ENCODE measurements at places on chromosomes 7 and 10. TPM values are rescaled to one million over a fixed set of nuclear protein-coding genes. Genes with fewer than 3 reads are reported as not detected.

Gene CABCOCO1
- not detected for total RNA-seq

Gene TCERG1L
- total RNA-seq, result not detected

Gene LIPK
- total RNA-seq, result not detected

Gene AOAH
- total RNA-seq, result not detected

Gene CFTR
- not detected for total RNA-seq

Gene ITGA8
- 0.02 TPM for total RNA-seq

Gene EBF3
- total RNA-seq, result 0.20 TPM

Gene SPDYE6
- total RNA-seq, result not detected

Gene ZNF716
- total RNA-seq, result not detected

Gene ZNF503
- total RNA-seq, result 9.9 TPM

Gene NODAL
- not detected for total RNA-seq

Gene ZSCAN25
- total RNA-seq, result 9.7 TPM

Gene ACTL6B
- not detected for total RNA-seq

Gene POMZP3
- total RNA-seq, result 25.4 TPM

Gene MINPP1
- 26.9 TPM for total RNA-seq

Gene CYP2E1
- 0.35 TPM for total RNA-seq

Gene STEAP4
- not detected for total RNA-seq

Gene FAM221A
- 0.60 TPM for total RNA-seq

Gene RSBN1L
- total RNA-seq, result 8.6 TPM

Gene C7orf57
- 0.20 TPM for total RNA-seq

Gene NKX2-3
- total RNA-seq, result not detected

Gene ERVW-1
- not detected for total RNA-seq

Gene UNC5B
- 1.7 TPM for total RNA-seq

Gene PTF1A
- total RNA-seq, result not detected

Gene GPER1
- total RNA-seq, result 0.86 TPM

Gene FOXI2
- total RNA-seq, result not detected

Gene CH25H
- total RNA-seq, result 0.15 TPM

Gene ZPBP
- total RNA-seq, result not detected

Gene ENTPD1
- total RNA-seq, result 0.17 TPM
